Right cardiac atrium (tissue), 5 donors: ENCODE measurements at places on chromosomes 12 and 14. TPM values are rescaled to one million over a fixed set of nuclear protein-coding genes. Genes with fewer than 3 reads are reported as not detected.

DNA sequence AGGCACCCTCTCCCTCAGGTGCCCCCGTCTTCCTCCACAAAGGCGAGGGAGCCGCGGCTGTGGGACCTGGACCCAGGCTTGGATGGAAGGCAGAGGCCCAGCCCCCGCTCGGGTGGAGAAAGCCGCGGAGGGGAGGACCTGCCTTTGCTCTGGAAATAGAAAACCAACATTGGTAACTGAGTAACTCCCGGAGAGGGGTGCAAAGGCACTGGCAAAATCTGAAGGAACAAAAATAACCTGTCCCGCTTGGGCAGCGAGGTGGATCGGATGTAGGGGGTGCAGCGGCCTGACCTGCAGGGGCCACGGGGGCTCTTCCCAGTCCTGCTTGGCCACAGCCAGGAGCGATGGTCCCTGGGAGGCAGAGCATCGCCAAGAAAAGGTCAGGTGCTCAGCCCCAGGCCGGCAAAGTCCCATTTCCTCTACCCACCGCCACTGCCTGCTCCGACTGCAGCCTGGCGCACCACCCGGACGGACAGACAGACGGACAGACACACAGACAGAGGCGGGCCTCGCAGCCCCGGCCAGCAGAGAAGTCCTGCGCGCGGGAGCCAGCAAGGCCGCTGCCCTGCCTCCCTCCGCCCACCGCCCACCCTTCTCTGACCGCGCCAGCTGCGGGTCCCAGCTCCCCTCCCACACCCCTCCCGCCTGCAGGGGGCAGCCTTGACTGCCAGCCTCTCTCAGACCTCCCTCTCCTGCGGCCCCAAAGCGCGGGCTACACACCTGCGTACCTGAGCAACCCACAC lies 21.4 kb upstream of the TMEM106C start:
- peak; percentile 60 for DNase-seq

DNA sequence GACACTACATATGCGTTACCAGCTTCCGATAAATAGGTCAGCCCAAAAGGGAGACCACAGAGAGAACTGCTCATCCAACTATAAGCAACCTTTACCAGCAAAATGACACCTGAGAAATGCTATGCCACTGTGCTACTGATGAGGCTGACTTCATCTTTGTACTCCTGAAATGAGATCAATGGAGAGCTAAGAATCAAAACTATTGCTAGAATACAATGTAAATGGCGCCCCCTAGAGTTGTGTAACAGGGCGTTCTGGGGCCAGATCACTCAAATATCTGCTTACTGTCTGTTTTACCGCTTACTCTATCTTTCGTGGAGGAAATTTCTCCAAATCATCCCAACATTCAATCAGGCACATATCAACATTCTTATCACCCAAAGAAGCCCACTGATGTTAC lies 4.6 kb downstream of the ZNF384 start:
- no peak for DNase-seq

- DNase-seq, result no peak
Measured at GRCh38 chr14:33551963-33552362, 398.9 kb downstream of the EGLN3 start.

- no peak for DNase-seq
Measured at GRCh38 chr14:44854114-44854513, 107.6 kb downstream of the KLHL28 start.

GRCh38 chr14:96999654-97000155 lies 202.5 kb downstream of the VRK1 start:
- no peak for DNase-seq

- DNase-seq, result no peak
Measured at GRCh38 chr12:80472911-80473500, 29.0 kb downstream of the PTPRQ start.

- DNase-seq, result no peak
Measured at GRCh38 chr12:113988064-113988451, 21.9 kb upstream of the RBM19 start.

- DNase-seq, result no peak
Measured at GRCh38 chr12:11753150-11753499, 103.7 kb downstream of the ETV6 start.

DNA sequence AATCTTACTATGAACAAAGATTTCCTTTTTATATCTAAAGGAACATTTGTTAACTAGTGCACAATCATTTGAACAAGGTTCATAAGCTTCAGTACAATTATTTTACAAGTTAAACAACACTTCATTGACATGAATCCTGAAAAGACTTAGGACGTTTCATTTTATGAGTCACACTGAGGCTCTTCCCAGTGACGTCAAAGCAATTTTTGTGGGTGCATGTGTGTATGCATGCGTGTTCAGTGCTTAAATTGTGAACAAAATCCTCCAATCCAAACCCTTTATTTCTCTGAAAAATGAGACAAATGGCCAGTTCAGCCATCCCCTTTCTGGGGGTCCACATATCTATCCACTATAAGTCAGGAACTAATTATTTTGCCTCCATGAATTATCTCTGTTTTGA lies 2.9 kb downstream of the LMNTD1 start:
- DNase-seq, result no peak

- DNase-seq, result peak; percentile 54
Measured at GRCh38 chr12:5827591-5827990, 117.5 kb downstream of the ANO2 start.

- no peak for DNase-seq
Measured at GRCh38 chr12:11654338-11654737, 4.9 kb downstream of the ETV6 start.

DNA sequence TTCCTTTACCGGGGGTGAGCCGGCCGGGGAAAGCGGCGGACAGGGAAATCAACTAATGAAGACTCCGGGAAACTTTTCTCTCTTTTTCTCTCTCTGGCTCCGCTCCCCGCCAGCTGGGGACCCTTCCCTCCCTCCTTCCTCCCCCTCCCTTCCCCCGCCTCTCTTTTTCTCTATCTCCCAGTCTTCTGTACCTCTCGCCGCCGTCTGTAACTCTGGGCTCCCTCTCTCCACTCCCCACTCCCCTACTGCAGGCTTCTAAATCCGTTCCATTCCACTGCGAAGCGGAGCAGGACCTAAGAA lies 6.9 kb upstream of the HOXC11 start:
- no peak for DNase-seq

- DNase-seq, result no peak
Measured at GRCh38 chr12:25241167-25242020, 9.3 kb downstream of the KRAS start.

DNA sequence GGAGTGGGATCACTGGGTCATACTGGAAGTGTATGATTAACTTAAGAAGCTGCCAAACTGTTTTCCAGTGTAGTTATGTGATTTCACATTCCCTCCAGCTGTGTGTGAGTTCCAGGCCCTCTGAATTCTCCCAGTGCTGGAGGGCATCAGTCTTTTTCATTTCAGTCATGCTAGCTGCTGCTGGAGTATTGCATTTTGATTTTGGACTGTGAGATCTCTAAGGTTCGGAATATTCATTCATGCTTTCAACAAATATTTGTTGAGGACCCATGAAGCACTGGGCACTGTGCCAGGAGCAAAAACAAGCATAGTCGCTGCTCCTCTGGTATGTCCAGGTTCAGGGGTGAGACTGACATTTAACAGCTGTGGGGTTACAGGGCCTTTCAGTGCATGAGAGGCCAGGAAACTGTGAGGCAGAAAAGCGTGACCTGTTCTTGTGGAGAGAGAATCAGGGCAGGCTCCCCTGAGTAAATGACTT lies 133.2 kb downstream of the SCARB1 start:
- peak; percentile 76 for DNase-seq

DNA sequence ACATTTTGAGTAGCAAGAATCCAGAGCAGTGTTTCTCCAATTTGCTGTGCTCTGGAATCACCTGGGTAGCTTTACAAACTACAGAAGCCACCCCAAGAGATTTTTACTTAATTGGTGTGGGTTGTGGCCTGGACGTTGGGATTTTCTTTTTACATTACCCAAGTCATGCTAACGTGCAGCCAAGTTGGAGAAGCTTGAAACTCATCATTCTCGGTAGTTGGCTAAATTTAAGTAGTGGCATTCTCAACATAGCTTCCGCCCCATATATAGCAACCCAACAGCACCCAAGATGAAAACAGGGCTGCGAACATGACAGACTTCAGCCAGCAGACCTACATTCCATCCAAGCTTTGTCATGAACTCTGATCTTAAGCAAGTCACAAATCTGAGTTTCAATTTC lies 25.0 kb downstream of the DAD1 start:
- DNase-seq, result no peak

DNA sequence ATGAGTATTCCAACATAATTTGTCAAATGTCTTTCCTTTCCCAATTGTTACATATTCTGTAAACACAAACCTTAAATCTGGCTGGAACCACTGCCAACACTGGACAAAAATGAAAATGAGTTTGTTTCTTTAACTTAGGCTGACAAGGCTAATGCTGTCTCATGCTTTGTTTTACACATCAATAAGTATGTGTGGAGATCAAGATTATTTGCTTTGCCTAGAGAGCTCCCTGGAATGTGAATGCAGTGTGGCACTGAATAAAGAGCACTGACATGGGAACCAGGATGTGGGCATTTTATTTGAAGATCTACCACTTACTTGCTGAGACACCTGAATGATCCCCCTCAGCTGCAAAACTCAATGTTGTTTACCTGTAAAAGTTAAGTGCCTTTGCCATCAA lies 61.7 kb downstream of the RALGAPA1 start:
- DNase-seq, result no peak

GRCh38 chr14:33699300-33699983 lies 251.4 kb downstream of the EGLN3 start:
- no peak for DNase-seq

GRCh38 chr14:22291406-22291805 lies 297.6 kb downstream of the DAD1 start:
- no peak for DNase-seq

DNA sequence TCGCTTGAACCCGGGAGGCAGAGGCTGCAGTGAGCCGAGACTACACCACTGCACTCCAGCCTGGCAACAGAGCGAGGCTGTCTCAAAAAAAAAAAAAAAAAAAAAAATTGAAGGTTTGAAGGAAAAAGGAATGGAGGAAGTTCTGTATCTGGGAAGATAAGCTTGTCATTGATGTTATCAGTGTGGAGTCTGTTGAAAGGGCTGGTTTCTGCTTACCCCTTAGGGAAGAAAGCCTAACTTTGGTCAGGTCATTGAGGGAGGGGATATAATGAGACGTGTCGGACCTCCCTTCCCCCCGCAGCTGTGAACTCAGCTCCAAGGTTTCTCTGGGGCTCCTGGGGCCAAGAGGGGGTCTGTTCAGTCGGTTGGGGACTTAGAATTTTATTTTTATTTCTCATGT lies 16.4 kb downstream of the DAO start:
- no peak for DNase-seq

DNA sequence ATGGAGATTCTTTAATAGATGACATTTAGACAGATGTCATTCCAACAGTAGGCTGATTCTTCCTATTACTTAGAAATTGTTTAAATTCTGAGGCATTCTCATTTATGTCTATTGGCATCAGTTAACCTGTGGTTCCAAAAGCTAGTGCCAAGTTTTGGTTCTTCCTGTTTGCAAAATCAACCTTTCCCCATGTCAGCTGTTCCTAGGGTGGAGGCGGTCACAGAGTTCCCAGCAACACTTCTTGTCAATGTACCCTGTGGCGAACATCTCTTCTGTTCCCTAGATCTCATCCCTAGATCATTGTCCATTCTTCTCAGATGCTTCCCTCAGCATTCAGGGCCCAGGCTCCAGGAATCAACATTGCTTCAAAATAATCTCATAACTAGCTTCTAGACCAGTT lies 140.9 kb downstream of the PHLDA1 start:
- DNase-seq, result no peak

Gene YLPM1
- total RNA-seq, result 36.3 TPM

Gene SPX
- 11.7 TPM for total RNA-seq

Gene ARHGEF25
- 14.0 TPM for total RNA-seq

Gene PLEKHA5
- 51.0 TPM for total RNA-seq

Gene A2M
- 604 TPM for total RNA-seq

Gene LRP1
- 140 TPM for total RNA-seq

Gene OAS2
- total RNA-seq, result 4.8 TPM

Gene INTS13
- total RNA-seq, result 19.8 TPM

Gene GLS2
- 1.2 TPM for total RNA-seq

Gene TEX52
- not detected for total RNA-seq

Gene CLEC4E
- 1.7 TPM for total RNA-seq
